ENCODE measurements at places on chromosomes 5 and 9.
A peak's percentile ranks its signal among the peaks of the same experiment; 100 is the strongest.

GRCh38 chr9:5988265-5988664 is 27.2 kb downstream of the RANBP6 start:
- no peak for DNase-seq

DNA sequence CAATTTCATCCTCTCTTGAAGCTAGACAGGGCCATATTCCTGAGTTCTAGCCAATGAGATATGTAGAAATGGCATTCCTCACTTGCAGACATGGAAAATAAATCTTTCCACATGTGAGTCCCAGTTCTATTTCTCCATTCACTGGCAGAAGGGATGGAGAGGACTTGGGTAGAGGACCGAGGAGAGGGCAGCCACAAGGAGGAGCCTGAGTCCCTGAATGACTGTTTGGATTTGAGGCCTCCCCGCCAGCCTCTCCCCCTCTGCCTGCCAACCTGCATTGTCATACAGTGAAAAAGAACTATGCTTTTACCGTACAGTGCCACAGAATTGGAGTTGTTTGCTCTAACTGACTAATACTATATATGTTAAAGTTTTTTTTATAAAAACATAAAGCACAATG is 583.0 kb upstream of the WWC1 start:
- no peak for DNase-seq

DNA sequence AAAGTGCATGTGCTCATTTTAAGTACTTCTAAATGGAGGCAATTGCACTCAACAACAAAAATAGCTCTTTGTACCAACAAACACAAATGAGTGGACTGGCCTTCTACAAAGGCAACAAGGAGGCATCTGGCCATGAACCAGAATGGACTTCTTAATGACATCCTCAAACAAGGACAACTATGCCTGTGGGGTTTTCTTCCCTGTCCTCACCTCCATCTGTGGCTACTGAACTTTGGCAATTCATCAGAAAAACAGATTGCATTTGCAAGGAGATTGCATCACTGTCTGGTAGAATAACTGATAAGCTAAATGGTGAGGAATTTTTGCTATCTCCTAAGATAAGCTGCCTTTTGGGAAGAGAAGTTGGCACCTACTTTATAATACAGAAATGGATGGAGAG is 447.3 kb upstream of the CCNG1 start:
- no peak for DNase-seq

DNA sequence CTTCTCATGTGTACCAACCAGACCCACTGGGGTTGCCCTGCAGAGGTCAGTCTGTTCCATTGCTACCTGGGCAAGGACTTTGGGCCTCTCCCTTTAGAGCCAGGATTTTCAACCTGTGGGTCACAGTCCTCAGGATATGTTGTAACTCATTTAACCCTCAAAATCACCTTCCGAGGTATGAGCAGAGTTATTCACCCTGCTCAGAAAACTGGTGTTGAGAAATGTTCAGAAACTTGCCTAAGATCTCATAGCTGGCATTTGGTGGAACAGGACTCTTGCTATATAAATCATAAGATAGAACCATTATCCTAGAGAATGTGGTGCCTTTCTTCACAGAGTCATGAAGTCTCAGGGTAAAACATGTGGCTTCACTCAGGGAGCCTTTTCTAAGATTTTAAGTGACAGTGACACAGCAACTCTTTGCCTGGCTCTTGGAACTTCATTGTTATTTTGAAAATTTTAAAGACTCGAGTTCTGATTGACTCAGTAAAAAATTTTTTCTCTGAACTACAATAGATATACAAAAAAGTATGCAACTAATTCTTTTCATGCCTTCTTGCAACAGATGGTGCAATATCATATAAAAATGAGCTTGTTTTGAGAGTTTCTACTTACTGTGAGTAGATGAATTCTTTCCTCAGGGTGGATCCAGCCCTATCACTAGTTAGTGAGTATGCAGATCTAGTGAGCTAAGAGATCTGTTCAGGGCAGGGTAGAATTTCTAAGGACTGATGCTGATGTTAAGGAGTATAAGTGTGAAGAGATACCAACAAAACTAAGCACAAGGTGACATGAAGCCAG is 29.5 kb downstream of the CAST start:
- DNase-seq: no peak

DNA sequence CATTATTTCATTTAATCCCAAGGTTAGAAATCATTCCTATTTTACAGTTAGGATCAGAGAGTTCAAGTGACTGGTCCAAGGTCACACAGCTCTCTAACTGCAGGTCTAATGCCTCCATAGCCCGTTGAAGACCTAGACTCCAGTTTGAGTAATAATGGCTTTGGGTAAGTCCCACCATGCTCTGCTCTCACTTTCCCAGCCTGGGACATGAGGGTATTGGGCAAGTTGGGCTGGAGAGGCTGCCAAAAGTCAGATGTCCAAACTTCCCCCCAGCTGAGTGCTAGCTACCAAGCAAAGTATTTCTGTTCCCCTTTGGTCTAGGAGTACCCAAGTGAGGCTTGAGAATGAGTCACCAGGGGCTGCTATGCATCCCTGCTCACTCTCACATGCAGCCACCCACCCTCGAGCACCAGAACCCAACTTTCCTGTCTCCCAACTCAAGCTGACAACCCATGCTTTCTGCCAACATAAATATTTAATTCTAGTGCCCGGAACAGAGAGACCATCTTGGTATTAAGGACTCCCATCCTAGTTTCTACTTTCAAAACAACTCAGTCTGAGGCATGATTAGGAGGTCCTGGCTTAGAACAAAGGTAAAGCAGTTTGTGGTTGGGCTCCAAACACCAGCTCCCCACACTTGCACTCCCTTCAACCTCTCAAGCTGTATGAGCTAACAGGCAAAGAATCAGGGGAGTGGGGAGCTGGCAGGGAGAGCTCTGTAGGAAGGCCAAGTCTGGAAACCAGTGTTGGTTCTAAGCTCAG is 236.5 kb upstream of the TRIM32 start:
- no peak for DNase-seq

DNA sequence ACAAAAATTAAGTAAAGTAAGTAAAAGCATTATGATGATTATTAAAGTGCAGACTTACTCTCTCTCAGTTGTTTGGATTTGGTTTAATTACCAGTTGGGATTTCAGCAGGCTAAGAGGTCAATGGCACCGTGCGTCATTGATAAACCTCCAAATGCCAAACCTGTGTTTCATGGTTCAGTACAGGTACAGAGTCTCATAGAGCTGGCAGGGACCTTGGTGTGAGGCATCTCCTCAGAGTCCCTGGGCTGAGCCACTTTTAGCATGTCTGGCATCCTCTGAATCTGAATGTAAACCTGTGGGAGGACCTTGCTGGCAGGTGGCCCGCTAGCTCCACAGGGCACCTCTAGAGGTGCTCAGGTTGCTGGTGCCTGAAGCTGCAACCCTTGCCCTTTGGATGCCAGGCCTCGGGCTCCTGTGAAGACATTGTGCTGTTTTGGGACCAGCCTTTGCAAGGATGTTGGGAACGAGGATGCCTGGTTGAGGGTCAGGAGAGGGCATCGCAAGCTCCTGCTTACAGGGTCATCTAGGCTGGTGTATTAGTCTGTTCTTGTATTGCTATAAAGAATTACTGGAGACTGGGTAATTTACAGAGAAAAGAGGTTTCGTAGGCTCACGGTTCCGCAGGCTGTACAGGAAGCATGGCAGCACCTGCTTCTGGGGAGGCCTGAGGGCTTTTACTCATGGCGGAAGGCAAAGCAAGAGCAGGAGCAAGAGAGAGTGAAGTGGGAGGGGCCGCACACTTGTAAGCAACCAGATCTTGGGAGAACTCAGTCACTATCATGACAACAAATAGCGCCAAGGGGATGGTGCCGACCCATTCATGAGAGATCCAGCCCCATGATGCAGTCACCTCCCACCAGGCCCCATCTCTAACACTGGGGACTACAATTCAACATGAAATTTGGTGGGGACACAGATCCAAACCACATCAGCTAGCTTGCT is 14.9 kb upstream of the STC2 start:
- no peak for DNase-seq

DNA sequence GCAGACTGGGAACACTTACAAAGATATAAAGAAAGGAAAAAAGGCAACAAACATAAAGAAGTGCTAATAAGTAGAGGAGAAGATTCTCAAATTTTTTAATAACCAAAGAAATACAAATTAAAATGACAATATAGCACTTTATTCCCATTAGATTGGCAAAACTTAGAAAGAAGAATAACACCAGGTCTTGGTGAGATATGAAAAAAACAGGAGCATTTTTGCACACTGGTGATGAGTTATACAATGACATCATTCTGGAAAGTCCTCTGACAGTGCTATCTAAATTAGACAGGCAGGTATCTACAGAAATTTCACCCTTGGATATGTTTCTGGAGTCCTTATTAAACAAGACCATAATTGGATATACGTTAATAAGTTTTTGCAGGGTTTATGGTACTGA is 9.5 kb upstream of the SFXN1 start:
- no peak for DNase-seq

DNA sequence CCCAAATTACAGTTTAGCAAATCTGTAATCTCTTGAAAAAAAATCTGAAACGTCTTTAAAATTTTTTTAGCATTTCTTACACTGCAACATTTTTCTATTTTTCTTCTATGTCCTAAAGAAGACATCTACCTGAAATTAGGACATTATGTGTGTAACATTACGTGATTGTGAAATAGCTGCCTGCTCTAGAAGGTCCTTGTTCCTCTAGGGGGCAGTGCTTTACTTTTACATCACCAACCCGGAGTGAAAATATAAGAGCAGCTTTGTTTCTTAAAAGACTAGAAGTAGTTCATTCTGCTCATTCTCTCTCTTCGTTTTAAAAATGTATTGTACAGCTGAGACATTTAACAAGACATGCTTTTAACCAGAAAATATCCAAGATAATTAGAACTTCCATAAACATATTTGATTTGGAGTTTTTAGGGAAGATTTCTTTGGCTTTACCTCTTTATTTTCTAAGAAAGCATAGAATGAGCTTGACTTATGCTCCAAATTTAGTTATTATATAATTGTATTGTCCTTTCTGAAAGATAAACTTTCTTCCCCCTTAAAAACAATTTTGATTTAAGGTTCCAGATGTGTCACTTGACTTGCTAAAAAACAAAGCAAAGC is 48.1 kb upstream of the RIOK2 start:
- peak; percentile 48 for DNase-seq

- peak; percentile 12 for DNase-seq
These were observed 77.3 kb downstream of the UBE2QL1 start for GRCh38 chr5:6525910-6526309.

DNA sequence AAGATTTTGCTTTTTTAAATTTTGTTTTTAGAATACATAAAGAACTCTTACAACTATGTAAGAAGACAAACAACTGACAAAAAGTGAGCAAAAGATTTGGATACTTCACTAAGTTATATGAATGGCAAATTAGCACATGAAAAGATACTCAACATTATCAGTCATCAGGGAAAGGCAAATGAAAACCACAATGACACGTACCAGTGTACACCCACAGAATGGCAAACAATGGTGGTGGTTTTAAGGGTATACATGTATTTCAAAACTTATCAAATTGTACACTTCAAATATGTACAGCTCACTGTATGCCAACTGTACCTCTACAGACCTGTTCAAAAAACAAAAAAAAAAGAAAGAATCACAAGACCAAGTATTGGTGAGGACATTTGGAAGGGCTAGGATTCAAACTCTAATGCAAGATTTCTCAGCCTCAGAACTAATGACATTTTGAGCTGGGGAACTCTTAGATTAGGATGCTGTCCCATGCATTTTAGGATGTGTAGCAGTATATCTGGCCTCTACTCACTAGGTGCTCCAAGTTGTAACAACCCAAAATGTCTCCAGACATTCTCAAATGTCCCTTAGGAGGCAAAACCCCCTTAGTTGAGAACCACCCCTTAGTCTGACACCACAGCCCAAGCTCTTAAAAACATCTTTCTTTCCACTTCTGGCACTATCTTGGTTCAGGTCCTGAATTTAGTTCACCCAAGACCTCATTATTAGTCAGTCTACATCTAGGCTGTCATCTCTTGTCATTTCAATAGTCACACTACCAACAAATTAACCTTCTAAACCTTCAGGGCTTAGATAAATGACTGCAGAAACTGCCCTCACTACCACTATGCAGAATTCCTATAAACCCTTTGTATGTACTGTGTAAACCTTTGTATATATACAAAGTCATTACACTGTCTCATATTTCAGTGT is 9.7 kb downstream of the SCAI start:
- DNase-seq: no peak

- DNase-seq: no peak
These were observed 61.1 kb downstream of the LMNB1 start for GRCh38 chr5:126837906-126838539.

GRCh38 chr9:710951-711745 is 130.3 kb upstream of the DMRT1 start:
- DNase-seq: no peak

DNA sequence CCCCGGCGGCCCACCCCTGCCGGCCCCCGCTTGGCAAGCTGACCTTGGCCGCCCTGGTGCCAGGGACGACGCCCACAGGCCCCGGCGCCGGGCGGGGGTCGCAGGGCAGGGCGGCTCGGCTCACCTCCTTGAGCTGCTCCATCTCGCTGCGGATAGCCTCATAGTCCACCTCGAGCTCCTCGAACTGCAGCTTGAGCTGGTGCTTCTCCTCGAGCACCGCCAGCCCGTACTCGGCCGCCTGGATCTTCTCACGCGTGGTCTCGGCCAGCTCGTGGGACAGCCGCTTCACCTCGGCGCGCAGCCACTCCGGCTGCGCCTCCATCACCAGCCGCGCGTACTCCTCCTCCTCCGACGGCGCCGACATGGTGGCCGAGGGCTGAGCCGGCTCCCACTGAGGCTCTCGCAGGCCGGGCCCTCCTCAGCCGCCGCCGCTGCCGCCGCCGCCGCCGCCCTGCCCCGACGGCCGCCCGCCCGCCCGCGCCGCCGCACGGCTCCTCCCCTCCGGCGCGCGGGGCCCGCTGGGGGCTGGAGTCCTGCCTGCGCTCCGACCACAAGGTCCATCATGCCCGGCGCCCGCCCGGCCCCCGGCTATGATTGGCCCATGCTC is at the start of gene BICD2:
BICD2 (minus strand) TSS at position 453 of the 607 bp plus-strand sequence; CDS start at position 364, 89 bp downstream.
- DNase-seq: no peak

DNA sequence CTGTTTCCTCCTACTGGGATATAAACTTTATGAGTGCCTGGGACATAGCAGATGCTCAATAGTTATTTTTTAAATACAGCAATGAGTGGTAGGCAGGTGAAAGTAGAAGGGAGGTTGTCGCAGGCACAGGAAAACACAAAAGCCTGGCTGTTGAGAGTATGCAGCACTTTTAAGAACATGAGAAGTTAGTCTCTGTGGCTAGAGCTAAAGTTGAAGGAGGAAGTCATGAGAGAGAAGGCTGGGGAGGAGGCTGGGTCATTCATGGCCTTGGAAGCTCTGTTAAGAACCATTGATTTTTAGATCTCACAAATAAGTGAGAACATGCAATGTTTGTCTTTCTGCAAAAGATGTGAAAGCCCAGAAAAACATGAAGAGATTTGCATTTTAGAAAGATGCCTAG is 126.7 kb downstream of the PRKACG start:
- no peak for DNase-seq

GRCh38 chr9:20604562-20604961 is 17.7 kb downstream of the MLLT3 start:
- DNase-seq: no peak

DNA sequence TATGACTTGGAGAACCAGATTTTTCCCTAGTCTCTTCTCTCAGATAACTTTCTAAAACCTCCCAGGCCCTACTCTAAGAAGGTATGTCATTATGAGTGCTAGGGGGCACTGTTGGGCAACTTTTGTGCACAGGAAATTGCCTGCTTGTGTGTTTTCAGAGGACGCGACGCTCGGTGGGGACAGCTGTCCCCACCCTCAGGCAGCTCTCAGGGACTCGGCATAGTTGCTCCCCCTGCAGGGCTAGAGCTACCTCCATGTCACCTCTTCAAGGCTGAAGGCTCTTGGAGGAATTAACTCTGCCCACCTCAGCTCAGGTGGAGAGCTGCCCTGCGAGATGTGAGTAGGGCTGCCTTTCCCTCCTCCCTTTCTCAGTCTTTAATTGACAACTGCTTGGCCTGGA is 10.2 kb upstream of the TIFAB start:
- DNase-seq: peak; percentile 67
